ENCODE measurements at places on chromosomes 12 and 14. TPM values are rescaled to one million over a fixed set of nuclear protein-coding genes. Genes with fewer than 3 reads are reported as not detected.

- no peak overlapping the region for H3K4me3 ChIP-seq
- H3K27me3 ChIP-seq: no peaks in the 10 kb centered on the region
- DNase-seq: no peak
- H3K36me3 ChIP-seq: no peaks in the 10 kb centered on the region
- H3K27ac ChIP-seq: no peak overlapping the region
Measured at GRCh38 chr12:23927907-23928306, 21.6 kb downstream of the SOX5 start.

DNA sequence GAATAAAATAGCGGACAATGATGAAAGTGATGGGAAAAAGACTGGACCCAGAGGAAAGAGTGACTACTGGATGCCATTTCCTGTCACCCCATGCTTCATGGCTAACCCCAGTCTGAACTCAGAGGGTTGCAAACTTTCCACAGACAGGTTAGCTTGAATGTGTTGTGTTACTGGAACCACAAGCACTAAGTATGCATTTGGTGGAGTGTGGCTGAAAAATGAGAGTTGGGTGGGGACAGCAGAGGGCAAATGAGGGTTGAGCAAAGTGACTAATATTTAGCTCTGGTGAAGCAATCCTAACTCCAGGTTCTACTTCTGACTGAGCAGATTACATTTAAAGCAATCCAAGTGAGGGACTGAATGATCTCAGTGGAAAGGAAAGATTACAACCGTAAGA, 1.6 kb downstream of the SLC16A7 start:
- peak overlapping the region; percentile 96 for H3K27ac ChIP-seq
- H3K4me1 ChIP-seq: peaks cover 30% of the 10 kb centered on the region
- H3K27me3 ChIP-seq: no peaks in the 10 kb centered on the region
- H3K4me3 ChIP-seq: peak overlapping the region; percentile 85
- DNase-seq: no peak

- H3K4me3 ChIP-seq: no peak overlapping the region
- H3K4me1 ChIP-seq: peaks cover 13% of the 10 kb centered on the region
- DNase-seq: no peak
- peak overlapping the region; percentile 14 for H3K27ac ChIP-seq
Measured at GRCh38 chr12:75553836-75554555, 42.6 kb upstream of the KRR1 start.

DNA sequence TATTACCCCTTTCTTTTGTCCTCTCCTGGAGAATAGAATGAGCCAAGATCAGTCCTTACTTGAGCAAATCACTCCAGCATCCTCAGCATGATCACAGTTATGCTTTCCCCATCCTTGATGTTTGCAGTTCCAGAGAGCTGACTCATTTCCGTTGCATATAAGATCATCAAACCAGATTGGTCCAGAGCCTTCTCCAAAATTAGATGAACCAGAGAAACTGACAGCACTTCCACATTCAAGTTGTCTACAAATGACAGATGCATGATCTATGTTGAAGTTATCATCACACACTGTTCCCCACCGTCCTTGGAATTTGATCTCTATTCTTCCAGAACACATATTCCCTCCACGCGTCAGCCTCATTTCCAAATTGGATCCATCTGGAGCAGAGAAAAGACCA, 4.8 kb downstream of the CD163 start:
- no peak overlapping the region for H3K4me3 ChIP-seq
- H3K4me1 ChIP-seq: peaks cover 9% of the 10 kb centered on the region

DNA sequence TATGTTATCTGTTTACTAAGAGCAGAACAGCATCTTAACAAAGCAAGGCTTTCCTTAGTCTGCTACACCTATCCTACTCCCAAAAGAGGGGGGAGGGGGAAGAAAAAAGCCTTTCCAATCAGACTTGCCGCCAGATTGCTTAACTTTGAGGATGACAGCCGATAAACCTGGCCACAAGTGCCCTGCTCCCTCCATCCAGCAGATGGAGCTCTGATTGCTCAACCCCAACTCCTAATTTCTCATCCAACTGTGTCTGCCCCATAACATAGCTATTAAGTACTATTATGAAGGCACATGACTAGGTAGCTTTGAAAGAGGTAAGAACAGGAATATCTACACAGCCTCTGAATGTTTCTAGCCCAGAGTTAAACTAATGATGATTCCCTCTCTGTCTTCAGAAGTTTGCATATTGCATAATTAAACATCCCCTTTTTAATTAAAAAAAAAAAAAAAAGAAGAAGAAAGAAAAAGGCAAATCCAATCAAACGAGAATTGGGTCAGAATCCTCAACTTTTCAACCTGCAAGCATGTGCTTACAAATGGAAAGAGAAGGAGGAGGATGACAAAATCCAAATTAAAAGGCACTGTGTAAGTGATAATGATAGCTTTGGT, 247.4 kb downstream of the GALC start:
- no peaks in the 10 kb centered on the region for H3K4me1 ChIP-seq
- H3K36me3 ChIP-seq: no peaks in the 10 kb centered on the region
- no peak overlapping the region for H3K27ac ChIP-seq
- DNase-seq: no peak
- H3K4me3 ChIP-seq: no peak overlapping the region

GRCh38 chr12:13390918-13391317, 194.4 kb downstream of the EMP1 start:
- H3K4me1 ChIP-seq: no peaks in the 10 kb centered on the region
- no peaks in the 10 kb centered on the region for H3K27me3 ChIP-seq
- H3K27ac ChIP-seq: no peak overlapping the region
- H3K36me3 ChIP-seq: no peaks in the 10 kb centered on the region
- no peak for DNase-seq

DNA sequence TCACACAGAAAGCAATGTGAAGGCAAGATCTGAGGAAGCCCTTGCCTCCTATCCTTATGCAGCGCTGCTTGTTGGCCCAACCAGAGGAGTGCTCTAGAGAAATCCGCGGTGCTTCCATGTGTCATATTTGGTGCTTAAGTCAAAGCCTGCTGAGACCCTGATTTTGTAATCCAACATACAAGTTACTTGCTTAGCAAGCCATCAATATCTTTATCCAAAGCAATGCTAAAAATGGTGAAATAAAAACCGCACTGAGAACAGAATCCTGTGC, 250.0 kb downstream of the MED13L start:
- no peaks in the 10 kb centered on the region for H3K27me3 ChIP-seq
- H3K27ac ChIP-seq: no peak overlapping the region
- H3K4me3 ChIP-seq: no peak overlapping the region
- H3K36me3 ChIP-seq: peaks cover 6% of the 10 kb centered on the region

DNA sequence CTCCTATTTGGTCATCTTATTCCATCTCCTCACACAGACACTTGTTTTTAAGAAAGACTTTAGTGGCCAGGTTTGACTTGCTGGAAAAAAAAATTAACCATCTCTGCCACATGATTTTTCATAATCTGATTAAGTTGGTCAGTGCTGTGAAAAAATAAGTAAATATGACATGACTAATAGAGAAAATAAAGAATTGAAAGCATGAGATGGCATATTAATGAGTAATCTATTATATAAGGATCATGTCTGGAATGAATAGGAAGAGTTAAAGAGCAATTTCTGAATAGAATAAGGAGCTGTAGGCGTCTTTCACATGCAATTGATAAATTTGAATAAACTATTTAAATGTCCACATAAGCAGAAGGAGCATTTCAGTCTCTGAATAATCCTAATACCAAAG, 12.2 kb upstream of the SLCO1B1 start:
- H3K27me3 ChIP-seq: peaks cover 27% of the 10 kb centered on the region
- H3K4me1 ChIP-seq: no peaks in the 10 kb centered on the region
- no peak overlapping the region for H3K27ac ChIP-seq
- H3K36me3 ChIP-seq: no peaks in the 10 kb centered on the region

DNA sequence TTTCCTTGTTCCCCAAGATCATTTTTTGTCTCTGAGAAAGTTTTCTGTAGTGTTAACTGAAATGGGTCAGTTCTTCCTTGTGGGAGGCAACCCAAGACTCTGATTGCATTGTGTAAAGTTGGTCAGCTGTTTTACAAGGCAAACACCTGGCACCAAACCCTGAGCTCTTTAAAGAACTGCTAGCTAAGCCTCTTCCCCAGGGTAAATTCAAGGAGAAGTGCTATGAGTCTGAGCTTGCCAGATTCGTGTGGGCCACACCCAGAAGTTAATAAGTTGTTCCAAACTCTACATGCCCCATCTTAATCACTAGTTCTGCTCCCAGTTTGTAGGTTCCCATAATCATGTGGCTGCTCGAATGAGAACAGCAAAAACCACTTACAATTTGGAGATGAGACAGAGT, 214.5 kb downstream of the BTG1 start:
- H3K4me3 ChIP-seq: no peak overlapping the region
- H3K4me1 ChIP-seq: peaks cover 9% of the 10 kb centered on the region
- H3K27ac ChIP-seq: no peak overlapping the region

DNA sequence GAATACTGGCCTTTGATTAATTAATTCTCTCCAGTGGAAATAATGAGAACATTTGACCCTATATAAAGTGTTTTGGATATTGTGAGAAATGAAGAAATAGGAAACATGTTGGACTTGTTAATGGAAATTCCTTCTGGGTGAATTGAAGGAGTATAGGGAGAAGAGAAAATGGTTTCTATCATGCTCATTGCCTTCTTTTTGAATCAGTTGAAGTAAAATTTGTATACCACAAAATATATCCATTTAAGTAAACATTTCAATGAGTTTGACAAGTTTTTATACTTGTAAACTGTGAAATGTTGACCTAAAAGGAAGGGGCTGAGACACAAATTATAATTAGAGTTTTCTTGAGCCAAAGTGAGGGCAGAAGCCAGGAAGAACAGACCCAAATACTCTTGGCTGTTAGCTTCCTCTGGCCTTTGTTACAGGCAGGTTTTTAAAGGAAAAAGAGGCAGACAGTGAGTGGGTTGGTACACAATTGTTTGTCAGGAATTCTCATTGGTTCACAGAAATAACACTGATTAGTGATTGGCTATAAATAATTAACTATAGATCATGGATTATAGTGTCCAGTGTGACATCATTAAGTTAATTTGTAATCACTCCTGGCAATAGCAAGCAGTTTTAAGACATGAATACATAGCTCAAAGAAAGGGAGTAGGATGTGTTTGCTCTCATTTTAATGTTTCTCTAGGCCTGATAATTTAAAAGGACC, 826 bp downstream of the ZNF705A start:
- no peaks in the 10 kb centered on the region for H3K27me3 ChIP-seq
- H3K36me3 ChIP-seq: no peaks in the 10 kb centered on the region
- no peak for DNase-seq

DNA sequence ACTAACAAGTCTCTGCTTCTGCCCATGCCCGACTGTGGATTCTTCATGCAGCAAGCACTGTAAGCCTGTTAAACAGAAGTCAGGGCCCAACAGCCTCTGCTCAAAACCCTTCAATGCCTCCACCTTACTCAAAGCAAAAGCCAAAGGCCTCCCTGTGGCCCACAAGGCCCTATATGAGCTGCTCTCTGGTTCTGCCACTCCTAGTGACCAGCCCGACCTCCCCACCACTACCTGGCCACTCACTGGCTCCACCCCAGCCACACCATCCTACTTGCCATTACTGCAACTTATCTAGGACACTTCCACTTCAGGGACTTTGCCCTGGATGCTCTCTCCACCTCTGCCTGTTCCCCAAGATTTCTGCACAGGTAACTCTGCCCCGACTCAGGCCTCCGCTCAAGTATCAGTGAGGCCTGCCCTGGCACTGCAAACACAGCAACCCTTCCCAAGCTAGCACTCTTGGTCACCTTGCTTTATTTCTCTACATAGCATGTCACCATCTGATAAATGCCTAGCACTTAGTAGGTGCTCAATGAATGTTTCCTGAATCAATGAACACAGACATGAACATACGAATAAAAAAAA, 88.9 kb downstream of the ITPR2 start:
- H3K4me1 ChIP-seq: peaks cover 30% of the 10 kb centered on the region
- no peaks in the 10 kb centered on the region for H3K36me3 ChIP-seq

DNA sequence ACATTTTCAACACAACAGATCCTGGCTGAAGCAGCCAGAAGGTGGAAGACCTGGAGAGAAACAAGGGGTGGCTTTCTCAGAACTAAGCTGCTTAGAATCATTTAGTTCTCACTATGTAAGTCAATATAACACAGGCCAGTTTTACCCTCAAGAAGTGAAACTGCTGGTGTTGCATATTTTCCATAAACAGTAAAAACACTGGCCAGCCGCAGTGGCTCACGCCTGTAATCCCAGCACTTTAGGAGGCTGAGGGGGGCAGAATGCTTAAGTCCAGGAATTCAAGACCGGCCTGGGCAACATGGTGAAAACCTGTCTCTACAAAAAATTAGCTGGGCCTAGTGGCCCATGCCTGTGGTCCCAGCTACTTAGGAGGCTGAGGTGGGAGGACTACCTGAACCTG, 11.6 kb downstream of the STX2 start:
- peak overlapping the region; percentile 34 for H3K4me3 ChIP-seq
- DNase-seq: no peak
- peaks cover 16% of the 10 kb centered on the region for H3K36me3 ChIP-seq
- peak overlapping the region; percentile 85 for H3K27ac ChIP-seq
- H3K27me3 ChIP-seq: no peaks in the 10 kb centered on the region

DNA sequence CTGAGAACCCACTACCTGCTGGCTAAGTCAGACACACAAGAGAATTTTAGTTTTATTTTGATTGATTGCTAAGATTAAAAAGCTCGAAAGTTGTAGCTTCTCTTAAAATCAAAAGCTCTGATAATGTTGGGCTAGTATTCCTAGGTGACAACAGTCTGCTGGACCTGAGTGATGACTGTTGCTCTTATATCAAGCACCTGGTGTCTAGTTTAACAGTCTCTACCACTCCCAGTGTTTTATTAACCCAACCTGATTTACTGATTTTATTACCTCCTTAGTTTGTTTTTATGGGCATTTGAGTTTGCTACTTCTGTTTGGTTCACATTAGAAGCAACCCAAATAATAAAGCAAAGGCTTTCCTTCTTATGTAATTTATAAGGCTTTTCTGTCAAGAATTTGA, 41.8 kb downstream of the ATP6V1D start:
- no peak overlapping the region for H3K4me3 ChIP-seq
- no peaks in the 10 kb centered on the region for H3K27me3 ChIP-seq
- H3K27ac ChIP-seq: no peak overlapping the region

GRCh38 chr12:130334937-130335336, 2.8 kb upstream of the PIWIL1 start:
- no peaks in the 10 kb centered on the region for H3K4me1 ChIP-seq
- no peaks in the 10 kb centered on the region for H3K36me3 ChIP-seq
- DNase-seq: no peak
- no peak overlapping the region for H3K27ac ChIP-seq
- H3K27me3 ChIP-seq: no peaks in the 10 kb centered on the region

DNA sequence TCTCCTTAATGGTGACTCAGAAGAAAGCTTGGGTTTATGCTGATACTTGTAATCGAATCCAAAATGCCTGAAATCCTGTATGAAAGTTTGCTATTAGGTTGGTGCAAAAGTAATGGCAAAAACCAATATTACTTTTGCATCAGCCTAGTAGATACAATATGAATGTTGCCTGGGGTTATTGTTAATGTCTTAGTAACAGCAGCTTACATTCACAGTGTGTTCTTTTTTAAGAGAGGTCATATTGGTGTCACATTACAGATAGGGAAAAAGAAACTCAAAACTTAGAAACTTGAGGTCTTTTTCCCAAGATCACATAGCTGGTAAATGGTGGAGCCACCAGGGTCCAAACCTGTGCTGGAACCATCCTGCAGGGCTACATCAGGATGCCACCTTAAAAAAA, 25.2 kb downstream of the SRGAP1 start:
- H3K27ac ChIP-seq: peak overlapping the region; percentile 80
- H3K27me3 ChIP-seq: no peaks in the 10 kb centered on the region
- no peak for DNase-seq
- H3K4me1 ChIP-seq: peaks cover 25% of the 10 kb centered on the region
- no peak overlapping the region for H3K4me3 ChIP-seq
- peaks cover 2% of the 10 kb centered on the region for H3K36me3 ChIP-seq

Gene CHFR
- total RNA-seq: 63.3 TPM

Data from osteocyte (in vitro differentiated cells).